NCI-H1930 (cell line): ENCODE measurements at places on chromosomes 6 and 20.

DNA sequence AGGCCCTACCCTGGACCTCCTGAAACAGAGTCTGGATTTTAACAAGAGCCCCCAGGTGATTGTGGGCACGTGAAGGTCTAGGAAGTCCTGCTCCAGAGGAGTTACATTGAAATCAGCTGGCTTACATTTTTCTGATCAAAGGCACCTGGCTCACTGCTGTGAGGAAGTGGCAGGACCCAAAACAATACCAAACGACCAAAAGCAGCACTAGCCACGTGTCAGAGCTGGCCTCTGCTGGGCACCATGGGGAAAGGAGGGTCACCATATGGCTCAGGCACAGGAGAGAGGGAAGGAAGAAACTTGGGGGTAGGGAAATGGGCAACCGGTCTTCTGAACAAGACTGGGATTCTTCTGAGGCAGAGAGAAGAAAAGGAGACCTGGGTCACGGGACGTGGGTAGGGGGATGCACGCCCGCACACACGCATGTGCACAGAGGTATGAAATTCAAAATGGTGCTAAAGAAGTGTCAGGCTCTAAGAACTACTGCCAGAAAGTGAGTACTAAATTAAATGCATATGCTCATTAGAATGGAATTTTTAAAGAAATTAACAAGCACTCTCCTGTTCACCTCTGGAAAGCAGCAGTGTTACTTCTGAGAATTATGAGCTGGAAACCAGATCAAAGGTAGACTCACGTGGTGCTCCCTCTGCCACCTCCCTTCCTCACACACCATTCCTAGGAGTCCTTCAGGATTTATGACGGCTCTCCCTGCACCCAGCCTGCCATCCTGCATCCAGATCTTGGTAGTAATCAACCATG, 113.6 kb downstream of the TRERF1 start:
- no peak for DNase-seq

GRCh38 chr6:81387163-81387562, 365.3 kb downstream of the TENT5A start:
- no peak for DNase-seq

DNA sequence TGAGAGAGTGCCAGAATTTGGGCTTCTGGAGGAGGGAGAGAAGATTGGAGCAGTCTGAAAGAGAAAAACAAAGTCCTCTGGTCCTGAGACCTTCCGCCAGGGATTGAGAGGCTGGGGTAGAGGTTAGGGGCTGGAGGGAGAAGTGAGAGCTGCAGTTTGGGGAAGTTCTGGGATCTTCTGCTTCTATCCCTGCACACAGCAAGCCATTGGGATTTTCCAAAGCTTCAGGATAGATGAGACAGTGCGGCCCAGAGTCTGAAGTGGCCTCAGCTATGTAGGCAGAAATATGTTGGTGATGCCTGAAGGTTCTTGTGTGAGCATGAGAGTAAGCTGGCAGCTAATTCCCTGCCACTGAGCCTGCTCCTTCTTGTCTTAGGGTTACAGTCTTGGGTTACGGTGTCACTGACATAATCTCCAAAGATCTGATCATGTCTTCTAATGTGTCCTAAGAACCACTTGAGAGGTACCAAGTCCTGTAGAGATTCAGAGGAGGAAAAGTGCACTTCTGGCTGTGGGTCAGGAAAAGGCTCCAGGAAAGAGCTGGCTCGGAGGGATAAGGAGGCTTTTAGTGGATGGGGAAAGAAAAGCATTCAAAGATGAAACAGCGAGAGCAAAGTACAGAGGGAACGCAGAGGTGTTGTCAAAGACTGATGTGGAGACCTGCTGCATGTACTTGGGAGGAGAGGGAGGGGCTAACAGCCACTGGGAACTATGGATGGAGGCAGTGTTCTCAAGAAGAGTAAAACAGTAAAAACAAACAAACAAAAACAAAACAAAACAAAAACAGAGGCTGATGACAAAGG, 131.1 kb upstream of the MYLIP start:
- DNase-seq, result no peak

- no peak for DNase-seq
Observed at GRCh38 chr6:138999949-139000725, 12.1 kb upstream of the REPS1 start.

- DNase-seq, result no peak
Observed at GRCh38 chr6:9540126-9540525, 874.7 kb downstream of the TFAP2A start.
